ENCODE measurements at places on chromosomes 4 and X.

DNA sequence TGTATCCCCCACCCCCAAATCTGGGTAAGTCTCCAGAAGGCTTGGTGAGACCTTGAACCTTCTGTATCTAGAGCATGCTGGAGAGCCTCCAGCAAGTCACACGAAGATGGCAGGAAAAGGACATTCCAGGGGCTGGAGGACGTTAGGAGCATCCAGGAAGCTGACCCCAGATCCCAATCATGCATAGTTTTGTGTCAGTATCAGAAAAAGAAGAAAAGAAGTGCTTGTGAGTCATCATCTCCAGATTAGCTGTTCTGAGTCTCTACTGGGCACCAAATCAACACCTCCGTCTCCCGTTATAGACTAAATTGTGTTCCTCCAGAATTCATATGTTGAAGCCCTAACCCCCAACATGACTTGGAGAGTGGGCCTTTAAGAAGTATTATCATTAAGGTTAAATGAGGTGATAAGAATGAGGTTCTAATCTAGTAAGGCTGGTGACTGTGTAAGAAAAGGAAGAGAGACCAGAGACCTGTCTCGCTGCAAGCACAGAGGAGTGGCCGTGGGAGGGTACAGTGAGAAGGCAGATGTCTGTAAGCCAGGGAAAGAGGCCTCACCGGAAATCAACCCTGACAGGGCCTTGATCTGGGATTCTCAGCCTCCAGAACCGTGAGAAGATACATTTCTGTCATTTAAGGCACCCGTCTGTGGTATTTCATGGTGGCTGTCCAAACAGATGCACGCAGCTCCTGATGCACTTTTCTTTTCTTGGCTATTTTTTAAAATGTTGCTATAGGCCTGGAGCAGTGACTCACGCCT, 38.1 kb upstream of the CLDN24 start:
- no peak for DNase-seq

- peak; percentile 10 for DNase-seq
Observed at GRCh38 chrX:47723689-47724088, 64.7 kb upstream of the UXT start.

GRCh38 chrX:10648614-10649013, 28.2 kb upstream of the MID1 start:
- DNase-seq: no peak

DNA sequence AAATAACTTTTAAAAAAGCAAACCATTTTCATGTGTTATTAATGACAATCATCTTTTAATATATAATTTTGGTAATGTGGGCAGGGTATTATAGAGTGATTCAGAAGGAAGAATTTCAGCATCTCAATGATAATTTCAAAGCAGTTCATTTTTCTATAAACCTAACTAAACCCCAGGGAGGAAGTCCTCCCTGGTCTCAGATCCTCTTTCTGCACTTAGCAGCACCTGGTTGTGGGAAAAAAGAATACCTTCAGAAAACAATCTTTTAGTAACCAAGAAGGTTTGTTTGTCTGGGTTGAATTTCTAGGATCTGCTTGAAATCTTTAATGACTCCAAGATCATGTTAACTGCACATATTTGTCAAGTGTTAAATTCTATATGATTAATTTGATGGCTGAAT, 29.9 kb downstream of the DKK2 start:
- DNase-seq: no peak

- DNase-seq: no peak
Observed at GRCh38 chrX:134715930-134716619, 57.8 kb upstream of the PLAC1 start.

DNA sequence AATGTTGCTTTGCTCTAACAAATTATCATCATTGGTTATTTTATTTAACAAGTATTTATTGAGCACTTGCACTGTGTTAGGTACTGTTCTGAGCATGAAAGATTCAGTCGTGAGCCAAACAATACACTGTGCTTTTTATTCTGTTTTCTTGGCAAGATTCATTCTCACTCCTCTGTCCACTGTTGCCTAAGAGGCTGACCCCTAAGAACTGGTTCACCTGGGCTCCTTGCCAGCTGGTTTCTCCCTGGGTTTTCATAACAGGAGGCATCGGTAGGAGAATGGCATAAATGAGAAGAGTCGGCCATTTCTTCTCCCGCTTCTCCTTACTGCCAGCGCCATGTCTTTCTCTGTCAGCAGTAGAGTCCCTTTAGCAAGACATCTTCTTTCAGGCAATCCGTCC, 243.7 kb upstream of the DIAPH2 start:
- no peak for DNase-seq

DNA sequence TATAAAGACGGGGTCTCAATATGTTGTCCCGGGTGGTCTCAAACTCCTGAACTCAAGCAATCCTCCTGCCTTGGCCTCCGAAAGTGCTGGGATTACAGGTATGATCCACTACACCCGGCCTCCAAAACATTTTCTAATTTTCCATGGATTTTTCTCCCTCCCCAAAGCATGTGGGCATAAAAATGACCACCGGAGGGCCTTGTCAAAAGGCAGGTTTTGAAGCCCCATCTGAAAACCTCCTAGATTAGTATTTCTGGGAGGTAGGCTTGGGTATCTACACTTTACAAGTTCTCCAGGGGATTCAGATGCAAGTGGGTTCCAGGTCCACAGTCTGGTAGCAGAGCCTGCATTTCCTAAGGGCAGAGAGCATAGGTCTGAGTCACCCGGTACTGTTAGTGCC, 1.4 kb upstream of the GPR173 start:
- DNase-seq: no peak

DNA sequence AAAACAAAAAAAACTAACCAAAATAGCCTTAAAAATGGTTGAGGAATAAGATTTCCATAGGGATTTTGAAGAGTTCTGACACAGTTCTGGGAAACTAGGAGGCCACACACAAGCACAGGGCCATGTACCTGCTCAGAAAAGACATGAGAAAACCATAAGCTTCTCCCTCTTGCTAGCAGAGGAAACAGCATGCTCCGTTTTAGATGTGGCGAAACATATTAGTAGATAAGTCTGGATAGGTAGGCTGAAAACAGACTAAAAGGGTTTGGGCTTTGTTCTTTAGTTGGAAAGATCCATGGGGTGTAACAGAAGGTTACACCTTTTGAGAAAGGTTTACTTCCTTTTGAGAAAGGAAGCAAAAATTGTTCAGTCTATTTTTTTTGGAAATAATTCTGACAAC, 10.9 kb downstream of the VSIG4 start:
- no peak for DNase-seq
